RPMI7951 (cell line): ENCODE measurements at places on chromosomes 7 and 10.
A peak's percentile ranks its signal among the peaks of the same experiment; 100 is the strongest.

DNA sequence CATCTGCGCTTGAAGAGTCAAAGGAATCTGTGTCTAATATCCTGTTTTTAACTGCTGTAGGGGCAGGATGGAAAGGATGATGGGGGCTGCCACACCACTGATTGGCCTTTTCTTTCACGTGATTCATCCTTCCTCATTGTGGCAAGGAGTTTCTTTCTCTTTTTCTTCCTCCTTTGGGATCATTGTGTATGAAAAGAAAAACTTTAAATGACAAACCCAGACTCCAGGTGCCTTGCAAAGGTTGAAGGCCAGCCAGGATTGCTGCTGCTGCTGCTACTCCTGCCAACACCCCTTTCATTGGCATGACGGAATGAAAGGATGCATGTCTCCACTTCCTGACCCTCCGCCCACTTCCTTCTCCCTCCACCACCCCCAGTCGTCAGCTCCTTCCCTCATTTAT, 6.5 kb upstream of the OIT3 start:
- no peak for DNase-seq

DNA sequence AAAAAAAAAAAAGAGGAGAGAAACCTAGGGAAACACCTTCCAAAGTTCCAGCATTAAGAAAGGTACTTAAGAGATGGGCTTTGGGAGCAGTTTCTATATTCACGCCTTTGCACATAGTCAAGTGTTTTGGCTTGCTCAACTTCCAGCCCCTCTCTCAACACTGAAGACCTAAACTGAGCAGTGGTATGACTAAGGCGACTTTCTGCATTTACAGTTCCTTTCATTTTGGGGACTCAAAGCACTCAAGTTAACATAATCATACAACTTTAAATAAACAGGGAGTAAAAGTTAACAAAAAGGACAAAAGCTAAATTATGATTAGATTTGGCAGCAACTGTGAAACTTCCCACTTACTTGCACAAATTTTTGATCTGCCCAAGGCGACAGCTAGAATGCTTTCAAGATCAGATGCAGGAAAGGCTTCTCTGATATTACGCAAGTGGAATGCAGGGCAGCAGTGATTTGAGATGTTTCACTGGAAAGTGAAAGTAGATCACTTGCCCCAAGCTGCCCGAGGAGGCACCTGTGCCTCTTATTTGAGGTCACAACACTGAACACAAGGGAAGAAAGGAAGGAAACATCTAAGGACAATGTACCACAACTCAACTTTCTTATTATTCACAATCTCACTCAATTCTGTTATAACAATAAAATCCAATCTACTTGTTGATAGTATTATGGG, 199.5 kb downstream of the SKAP2 start:
- peak; percentile 79 for DNase-seq

DNA sequence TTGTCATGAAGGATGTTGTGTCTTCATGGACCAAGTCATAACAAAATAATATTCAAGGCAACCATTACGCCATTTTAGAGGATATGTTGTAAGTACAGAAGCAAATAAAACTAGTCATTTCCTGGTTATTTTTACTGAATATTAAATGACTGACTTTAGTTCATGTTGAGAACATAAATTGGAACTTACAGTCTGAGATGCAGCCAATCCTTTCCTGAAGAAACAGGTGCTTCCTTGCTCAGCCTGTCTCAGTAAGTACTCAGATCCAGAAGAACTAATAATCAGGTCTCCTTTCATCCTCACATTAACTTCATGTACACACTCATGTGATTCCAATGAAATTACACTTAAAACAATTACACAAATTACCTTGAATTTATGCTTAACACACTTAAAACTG, 12.3 kb downstream of the SEMA3A start:
- no peak for DNase-seq

DNA sequence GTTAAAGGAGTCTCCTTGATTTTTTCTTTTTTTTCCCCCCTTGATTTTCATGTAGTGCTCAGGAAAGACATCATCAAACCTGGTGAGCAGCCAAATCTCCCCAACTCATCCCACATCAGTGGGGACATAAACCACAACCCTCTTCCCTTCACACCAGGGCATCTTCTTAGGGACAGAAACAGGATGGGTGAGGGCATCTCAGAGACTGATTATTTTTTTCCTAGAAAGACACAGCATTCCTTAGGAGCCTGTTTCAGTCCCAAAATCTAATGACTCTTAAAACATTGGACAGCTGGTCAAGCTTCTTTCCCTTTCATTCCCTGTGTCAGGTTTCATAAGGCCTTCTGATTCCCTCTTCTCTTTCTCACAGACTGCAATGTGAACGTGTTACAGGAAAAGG, 31.5 kb upstream of the GSAP start:
- DNase-seq: peak; percentile 33

- peak; percentile 34 for DNase-seq
Observed at GRCh38 chr7:106053109-106053508, 59.0 kb downstream of the SYPL1 start.

DNA sequence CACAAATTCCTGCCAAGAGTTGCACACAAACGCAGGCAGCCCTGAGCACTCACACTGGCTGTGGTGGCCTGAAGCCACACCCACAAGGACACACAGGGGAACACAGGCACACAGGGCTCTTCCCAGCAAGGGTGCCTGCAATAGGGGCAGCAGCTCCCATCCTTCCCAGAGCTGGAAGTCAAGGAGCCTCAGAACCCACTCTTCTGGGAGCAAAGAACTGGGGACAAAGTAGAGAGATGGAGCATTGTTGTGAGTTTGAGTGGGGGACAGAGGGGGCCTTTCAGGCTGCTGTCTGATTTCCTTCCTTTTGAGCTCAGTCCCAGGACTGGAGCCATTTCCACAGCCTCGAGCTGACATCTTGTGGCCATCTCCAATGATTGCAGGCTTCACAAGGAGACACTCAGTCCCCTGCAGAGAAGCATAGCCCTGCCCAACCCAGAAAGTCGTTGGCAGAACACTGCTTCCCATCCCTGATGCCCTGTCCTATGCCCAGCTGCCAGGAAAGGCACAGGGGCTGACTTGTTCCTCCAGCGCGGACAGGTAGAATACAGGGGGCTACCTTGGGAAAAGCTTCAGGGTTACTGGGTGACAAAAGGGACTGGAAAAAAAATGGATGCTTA, 34.4 kb upstream of the SLF2 start:
- DNase-seq: peak; percentile 63

GRCh38 chr10:62860946-62861345, 44.8 kb upstream of the EGR2 start:
- DNase-seq: peak; percentile 25

- no peak for DNase-seq
Observed at GRCh38 chr7:96034940-96035727, 262.8 kb downstream of the DYNC1I1 start.

DNA sequence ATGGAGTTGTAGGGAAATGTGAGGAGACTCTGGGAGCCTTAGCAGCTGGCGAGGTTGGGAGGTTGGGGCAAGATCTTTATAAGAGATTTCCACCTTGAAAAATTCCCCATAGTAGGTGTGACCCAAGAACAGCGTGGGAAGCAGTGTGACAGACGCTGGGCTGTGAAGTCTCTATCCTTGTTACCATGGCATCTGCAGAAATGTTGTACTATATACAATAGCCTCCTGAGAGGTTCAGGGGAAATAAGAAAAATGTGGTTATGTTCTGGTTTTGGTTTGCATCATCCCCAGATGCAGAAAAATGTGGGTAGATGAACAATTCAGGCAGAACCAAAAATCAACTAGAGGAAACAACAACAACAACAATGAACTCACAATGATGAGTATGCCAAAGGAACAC, 498.6 kb downstream of the SH2D4B start:
- no peak for DNase-seq

DNA sequence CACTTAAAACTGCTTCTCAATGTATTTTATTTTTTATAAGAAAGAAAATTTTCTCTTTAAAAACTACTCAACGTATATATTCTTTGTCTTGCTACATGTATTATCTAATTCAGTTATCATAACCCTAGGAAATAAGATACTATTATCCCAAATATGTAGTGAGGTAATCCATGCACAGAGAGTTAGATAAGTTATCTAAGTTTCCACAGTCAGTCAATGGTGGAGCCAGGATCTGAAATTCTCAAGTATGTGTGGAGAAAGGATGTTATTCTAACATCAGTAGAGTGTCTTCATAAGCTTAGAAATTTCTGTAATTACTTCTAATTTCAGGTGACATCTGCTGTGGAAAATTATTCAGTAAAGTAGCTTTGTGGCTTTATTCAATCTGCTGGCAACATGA, 239.9 kb downstream of the CSTF2T start:
- DNase-seq: no peak

GRCh38 chr7:16233517-16233916, 187.8 kb downstream of the CRPPA start:
- DNase-seq: no peak

DNA sequence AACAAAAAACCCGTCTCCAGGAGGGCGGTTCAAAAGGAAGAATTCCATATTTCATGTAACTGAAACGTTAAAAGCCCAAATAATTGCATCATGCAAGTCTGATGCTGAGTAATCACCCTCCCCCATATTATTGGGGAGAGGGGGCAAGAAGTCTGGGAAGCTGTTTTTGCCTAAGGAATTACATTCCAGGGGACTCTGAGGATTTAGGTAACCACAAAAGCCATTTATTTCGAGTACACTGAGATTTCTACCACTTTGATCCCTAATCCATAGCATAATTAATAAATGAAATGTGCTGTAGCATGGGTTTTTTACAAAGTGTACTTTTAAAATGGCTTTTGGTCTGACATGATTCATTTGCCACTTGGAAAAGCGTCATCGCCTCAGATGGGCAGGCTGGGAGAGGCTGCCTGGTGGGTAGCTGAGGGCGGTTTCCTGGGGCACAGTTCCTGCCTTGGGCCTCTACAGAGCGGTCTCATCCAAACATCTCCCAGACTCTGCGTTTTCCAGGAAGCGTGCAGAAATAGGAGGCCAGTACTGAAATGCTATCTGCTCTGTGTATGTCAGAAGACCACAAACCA, 106.5 kb downstream of the TCF7L2 start:
- peak; percentile 85 for DNase-seq

DNA sequence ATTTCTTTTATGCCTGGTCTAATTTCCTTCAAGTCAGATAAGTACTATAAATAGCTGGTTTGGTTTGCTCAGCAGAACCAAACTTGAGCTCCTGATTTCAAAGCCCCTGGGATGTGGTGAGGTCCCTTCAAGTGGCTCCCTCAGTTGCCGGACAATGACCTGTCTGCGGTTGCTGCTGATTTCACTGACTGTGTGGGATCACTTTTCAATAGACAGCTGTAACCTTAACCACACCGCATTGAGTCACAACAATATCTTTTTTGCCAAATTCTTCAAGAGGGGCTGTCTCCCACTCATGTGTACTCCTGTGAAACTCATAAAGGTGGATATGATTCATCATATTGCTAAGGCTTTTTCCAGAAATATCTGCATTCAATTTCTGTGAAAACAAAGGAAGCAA, 23.1 kb upstream of the ITGA8 start:
- DNase-seq: peak; percentile 72
